ENCODE measurements at places on chromosomes 3 and 15.

GRCh38 chr3:193078996-193079753 lies 161.5 kb upstream of the MB21D2 start:
- DNase-seq, result no peak

DNA sequence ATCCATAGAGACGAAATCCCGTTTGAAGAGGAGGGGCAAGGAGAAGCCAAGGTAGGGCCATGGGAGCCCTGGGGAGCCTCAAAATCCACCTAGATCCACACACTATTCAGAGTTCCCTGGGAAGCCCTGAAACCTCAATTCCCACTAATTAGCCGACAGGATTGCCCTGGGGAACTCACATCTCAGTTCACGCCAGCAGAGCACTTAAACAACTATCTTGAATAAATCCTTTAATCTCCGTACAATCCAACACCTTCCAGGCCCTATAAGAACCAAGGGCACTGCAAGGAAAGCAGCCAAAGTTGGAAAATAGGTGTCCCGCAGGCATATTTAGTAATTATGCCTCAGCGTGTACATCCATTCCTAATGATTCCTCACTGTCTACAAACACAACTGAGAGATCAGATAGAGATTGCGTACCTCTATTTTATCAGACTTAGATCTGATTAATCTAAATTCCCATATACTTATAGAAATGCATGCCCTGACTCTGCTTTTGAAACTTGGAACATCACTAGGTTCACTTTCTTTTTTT lies 25.6 kb upstream of the EIF4A2 start:
- DNase-seq, result no peak

DNA sequence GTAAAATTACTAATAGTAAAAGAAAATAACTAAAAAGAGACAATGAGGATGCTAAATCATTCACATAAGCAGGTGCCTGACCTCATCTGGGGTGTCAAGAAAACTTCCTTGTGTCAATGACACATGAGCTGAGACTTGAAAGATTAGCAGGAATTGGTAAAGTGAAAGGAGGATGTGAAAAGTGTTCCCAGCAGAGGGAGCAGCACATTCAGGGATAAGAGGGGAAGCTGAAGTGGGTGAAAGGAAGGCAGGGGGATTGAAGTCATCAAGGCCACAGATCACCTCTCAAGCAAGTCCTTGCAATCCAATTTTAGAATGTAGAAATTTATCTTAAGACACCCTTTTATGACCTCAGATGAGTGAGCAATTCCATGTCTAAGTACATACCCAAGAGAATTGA lies 60.2 kb upstream of the ACP3 start:
- DNase-seq, result peak; percentile 50

DNA sequence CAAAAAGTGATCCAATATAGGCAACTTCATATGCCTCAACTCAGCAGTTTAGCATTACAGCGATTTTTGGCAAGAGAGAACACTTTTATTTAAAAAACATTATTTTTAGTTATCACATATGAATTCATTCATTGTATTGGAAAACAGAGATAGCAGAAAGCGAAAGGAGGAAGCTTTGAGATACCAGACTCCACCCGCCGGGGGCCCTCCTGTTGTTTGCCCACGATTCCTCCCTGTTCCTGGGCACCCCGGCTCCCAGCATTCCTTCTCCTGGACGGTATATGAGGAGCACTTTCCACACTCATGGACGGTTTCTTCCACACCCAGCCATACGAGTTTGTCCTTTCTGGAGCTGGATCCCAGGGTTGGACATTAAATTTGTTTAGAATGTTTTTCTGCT lies 18.2 kb downstream of the APBA2 start:
- DNase-seq, result no peak

- no peak for DNase-seq
These were observed 81.6 kb downstream of the GABRB3 start for GRCh38 chr15:26691249-26691648.

GRCh38 chr15:101795455-101795854 lies 7.9 kb upstream of the OR4F6 start:
- DNase-seq, result no peak

DNA sequence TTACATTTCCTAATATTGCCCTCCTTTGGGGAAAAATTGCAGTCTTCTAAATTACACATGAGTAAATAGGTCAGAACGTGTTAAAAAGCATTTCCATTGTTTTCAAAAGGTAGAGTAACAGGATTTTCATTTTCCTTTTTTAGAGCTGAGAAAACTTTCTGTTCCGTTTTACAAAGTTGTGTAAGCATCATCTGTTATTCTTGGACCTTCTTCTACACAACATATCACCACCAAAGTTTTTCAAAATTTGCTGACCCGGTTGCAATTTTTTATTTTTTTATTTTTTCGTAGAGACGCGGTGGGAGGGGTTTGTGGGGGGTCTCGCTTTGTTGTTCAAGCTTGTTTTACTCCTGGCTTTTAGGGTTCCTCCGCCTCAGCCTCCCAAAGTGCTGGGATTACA lies 1.1 kb downstream of the CCDC39 start:
- DNase-seq, result no peak

GRCh38 chr3:169153656-169154055 lies 509.9 kb downstream of the MECOM start:
- DNase-seq, result no peak

DNA sequence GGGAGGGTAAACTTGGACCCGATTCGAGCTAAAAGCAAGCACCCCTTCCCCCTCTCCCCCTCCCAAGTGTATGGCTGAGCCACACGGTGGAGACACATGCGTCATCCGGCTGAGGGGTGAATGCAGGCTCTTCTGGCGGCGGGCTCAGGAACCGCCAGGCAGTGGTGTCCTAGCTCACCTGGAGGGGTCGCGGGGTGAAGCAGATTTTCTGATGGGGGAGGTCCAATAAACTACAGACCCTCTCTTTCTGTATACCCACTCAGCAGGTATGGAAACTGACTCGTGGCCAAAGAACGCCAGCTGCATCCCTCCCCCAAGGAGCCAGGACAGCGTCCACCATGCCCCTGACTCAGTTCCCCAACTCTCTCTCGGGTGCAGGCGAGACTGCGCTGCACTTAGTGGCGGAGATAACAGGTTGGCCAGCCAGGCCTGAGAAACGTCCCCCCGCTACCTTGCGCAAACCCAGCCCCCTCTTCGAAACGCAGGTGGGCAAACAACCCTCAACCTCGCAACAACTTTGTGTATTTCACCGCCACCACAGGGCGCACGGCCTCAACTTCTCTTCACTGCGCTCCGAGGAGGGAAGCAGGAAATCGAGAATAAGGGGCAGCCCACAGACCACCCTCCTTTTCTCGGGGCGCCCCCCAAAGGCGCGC lies 1.3 kb downstream of the MAGI1 start:
- peak; percentile 67 for DNase-seq

- DNase-seq, result no peak
These were observed 132.7 kb downstream of the SLC25A26 start for GRCh38 chr3:66353530-66353929.

- no peak for DNase-seq
These were observed 83.7 kb upstream of the THBS1 start for GRCh38 chr15:39497016-39497758.

GRCh38 chr15:33262306-33262705 lies 48.5 kb upstream of the RYR3 start:
- no peak for DNase-seq

GRCh38 chr3:160450846-160451245 lies 1.3 kb upstream of the TRIM59 start:
- no peak for DNase-seq

DNA sequence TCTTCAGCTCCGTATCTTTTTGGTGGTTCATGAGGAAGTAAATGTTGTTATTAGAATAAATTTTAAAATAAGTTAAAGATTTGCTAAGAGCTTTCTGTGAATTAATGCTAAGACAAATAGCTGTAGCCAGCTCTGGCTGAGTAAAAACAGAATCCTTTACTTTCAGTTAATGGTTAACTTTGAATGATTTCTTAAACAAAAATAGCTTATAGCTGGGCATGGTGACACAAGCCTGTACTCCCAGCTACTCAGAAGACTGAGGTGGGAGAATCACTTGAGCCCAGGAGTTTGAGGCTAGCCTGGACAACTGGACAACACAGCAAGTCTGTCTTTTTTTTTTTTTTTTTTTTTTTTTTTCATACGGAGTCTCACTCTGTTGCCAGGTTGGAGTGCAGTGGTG lies 25.0 kb downstream of the TCAIM start:
- no peak for DNase-seq

DNA sequence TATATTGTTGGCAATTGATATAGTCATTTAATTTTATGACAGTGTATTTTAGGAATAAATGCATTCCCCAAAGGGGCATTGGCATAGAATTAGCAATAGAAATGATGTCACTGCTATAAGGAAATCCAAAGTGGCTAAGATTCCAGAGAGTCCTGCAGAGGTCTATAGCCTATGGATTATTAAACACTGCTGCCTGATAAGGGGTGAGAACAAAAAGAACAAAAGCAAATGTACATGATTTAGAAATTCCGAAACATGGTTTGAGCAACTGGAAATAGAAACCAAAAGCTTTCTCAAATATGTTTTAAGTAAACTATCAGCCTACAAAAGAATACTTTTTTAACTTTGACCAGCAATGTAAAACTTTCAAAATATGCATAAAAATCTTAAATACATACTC lies 280.1 kb upstream of the RASGRP1 start:
- DNase-seq, result no peak

- DNase-seq, result no peak
These were observed 31.6 kb downstream of the DRD3 start for GRCh38 chr3:114147251-114147650.

DNA sequence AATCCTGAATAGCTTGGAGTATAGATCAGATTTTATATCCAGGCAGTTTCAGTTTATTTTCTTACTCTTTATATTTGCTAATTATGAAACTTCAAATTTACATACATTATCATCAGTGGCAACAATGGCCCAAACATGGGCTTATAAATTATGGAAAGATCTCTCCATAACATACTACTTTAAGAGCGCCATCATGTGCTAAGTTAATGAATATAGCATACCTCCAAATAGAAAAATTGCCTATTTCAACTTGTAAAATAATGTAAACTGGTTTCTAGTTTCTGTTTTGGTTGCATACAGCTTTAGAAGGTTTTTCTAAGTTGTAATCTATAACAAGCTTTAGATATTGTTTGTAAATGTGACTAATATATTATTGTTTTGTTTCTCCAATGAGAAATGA lies 531.3 kb upstream of the UBE2E2 start:
- DNase-seq, result no peak

GRCh38 chr3:113018536-113019181 lies 27.9 kb downstream of the GTPBP8 start:
- DNase-seq, result no peak

- no peak for DNase-seq
These were observed 61.7 kb downstream of the FMN1 start for GRCh38 chr15:33132722-33133345.

- DNase-seq, result no peak
These were observed 28.4 kb downstream of the RASGRP1 start for GRCh38 chr15:38536201-38536676.

GRCh38 chr3:122635789-122636188 lies 44.9 kb upstream of the PARP14 start:
- no peak for DNase-seq

- DNase-seq, result peak; percentile 55
These were observed 32.1 kb upstream of the DENND4A start for GRCh38 chr15:65824031-65824743.

- DNase-seq, result no peak
These were observed 23.3 kb upstream of the GABRR3 start for GRCh38 chr3:98058244-98058960.

GRCh38 chr3:168239287-168239686 lies 143.6 kb upstream of the GOLIM4 start:
- no peak for DNase-seq

GRCh38 chr15:59723687-59724346 lies 34.7 kb upstream of the BNIP2 start:
- no peak for DNase-seq

GRCh38 chr3:116188231-116188785 lies 257.0 kb downstream of the LSAMP start:
- DNase-seq, result no peak

- DNase-seq, result no peak
These were observed 75.9 kb downstream of the RAB7A start for GRCh38 chr3:128801779-128802380.

GRCh38 chr15:28001641-28002040 lies 97.5 kb downstream of the OCA2 start:
- no peak for DNase-seq
